ENCODE measurements at places on chromosomes 2 and 18.

- DNase-seq: no peak
Observed at GRCh38 chr18:46182633-46183358, 78.6 kb downstream of the HAUS1 start.

- DNase-seq: no peak
Observed at GRCh38 chr2:25294573-25295462, 46.9 kb downstream of the DNMT3A start.

DNA sequence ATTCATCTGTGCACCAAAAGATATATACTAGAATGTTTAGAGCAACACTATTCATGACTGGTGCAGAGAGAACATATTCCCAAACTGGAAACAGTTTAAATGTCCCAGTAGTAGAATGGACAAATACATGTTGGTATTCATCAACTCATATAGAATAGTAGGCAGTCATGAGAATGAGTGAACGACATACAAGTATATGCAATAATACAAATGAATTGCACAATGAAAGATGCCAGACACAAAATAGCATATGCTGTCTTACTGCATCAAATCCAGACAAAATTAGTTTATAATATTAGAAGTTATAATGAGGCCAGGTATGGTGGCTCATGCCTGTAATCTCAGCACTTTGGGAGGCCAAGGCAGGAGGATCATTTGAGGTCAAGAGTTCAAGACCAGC is 8.3 kb upstream of the PRKAG3 start:
- DNase-seq: no peak

GRCh38 chr2:180742801-180743200 is 237.6 kb upstream of the UBE2E3 start:
- no peak for DNase-seq

- DNase-seq: no peak
Observed at GRCh38 chr2:36912695-36913094, 53.6 kb downstream of the STRN start.

- DNase-seq: no peak
Observed at GRCh38 chr18:8037296-8037695, 470.2 kb downstream of the PTPRM start.

- peak; percentile 52 for DNase-seq
Observed at GRCh38 chr2:128321784-128322714, 3.4 kb upstream of the HS6ST1 start.

DNA sequence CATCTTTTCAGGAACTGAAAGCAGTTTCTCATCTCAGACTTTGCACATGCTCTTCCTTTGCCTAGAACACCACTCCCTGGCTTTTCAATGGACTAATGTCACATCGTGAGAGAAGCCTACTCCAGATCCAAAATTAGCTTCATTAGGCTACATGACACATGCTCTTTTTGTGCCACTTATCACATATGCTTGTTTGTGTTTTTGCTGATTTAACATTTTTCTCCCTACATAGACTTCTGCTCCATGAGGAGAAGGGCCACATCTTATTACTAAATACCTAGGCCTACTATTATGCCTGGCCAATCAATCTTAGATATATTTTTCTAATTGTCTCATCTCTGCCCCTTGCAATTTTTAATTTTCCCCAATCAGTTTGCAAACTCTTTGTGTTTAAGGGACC is 186.4 kb upstream of the LHCGR start:
- DNase-seq: no peak

DNA sequence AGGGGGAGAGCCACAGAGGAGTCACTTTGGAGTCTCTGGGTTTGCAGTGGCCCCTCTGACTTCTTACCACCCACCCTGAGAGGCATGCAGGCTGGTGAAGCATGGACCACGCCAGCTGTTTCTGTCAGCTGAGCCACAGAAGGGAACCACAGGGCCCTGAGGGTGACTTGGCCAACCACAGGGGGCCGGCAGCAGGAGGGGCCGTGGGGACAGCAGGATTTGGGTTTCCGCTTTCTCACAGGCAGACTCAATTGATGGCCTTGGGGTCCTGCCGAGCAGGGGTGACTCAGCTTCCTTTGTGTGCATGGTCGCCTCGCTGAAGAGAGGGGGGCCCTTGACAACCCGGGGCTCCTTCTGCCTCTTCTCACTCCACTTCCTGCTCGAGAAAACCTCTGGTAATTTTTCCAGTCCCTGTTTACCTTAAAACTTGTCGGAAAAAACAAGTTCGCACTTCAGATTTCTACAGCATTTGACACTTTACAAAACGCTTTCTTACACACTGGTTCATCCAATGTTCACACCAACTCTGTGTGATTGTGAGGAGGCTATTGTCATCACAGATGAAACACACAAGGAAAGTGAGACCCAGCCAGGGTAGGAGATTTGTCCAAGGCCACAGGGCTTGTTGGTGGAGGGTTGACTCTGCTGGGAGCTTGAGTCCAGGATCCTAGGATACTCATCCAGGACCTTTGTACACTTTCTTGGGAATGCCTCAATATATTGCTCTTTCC is 311.2 kb downstream of the LPIN1 start:
- DNase-seq: no peak

DNA sequence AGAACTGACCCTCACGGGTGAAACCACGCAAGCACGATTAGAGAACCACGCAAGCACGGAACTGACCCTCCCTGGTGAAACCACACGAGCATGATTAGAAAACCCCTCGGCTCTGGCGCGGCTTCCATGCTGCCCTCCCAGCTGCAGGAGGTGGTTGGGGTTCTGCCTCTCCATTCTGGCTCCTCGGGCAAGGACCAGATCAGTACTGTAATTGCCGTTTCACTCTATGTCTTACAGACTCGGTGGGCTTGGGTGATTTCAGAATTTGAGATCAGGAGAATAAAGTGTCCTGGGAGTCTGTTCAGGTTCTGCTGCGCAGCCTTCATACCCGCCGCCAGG is 58.3 kb upstream of the KCNG2 start:
- no peak for DNase-seq

- DNase-seq: no peak
Observed at GRCh38 chr18:2148823-2149222, 422.5 kb downstream of the METTL4 start.

GRCh38 chr2:239459056-239459455 is 58.2 kb upstream of the HDAC4 start:
- no peak for DNase-seq

GRCh38 chr18:42578792-42579191 is 536.7 kb downstream of the RIT2 start:
- DNase-seq: peak; percentile 78

DNA sequence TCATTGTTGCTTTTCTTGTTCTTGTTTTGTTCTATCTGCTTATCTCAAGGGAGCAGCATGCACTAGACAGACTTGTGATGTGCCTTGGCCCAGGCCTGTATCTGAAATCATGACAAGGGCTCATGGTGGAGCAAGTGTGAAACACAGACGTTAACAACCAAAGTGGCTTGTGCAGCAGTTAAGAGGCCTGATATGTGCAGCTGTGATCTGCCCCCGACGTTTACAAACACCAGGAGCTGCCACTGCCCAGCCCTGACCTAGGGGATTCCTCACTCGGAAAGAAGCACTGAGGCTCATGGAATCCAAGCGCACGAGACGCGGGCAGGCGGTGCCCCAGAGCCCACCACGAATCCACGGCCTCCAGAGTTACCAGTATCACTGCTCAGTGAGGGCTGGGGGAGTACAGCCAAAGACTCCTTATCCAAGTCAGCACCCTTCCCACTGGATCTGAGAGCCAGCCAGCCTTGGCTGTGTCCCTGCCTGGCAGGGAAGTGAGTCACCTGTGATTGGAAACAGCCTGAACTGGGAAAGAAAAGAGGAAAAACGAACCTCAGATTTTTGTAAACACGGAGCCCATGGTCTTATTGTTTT is 62.3 kb upstream of the SNTG2 start:
- DNase-seq: no peak

DNA sequence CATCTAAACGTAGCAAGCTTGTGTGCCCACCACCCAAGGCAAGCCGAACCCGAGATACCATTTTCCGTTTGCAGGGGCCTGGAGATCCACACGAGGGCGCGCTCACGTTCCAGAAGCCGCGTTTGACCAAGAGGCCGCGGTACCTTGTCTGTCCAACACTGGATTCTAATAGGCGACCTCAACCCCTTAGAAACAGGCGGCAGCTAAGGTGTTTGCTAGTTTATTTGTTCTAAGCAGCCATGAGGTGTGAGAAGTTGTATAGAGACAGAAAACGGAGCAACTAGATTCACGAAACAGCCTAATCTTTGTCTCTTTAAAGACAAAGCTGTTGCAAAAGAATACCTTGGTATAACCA is 4.2 kb downstream of the HOXD11 start:
- no peak for DNase-seq

- no peak for DNase-seq
Observed at GRCh38 chr2:21279525-21279924, 155.8 kb downstream of the TDRD15 start.

GRCh38 chr18:8994603-8995002 is 107.9 kb upstream of the NDUFV2 start:
- DNase-seq: no peak

GRCh38 chr18:79640064-79640672 is 39.4 kb upstream of the CTDP1 start:
- no peak for DNase-seq

DNA sequence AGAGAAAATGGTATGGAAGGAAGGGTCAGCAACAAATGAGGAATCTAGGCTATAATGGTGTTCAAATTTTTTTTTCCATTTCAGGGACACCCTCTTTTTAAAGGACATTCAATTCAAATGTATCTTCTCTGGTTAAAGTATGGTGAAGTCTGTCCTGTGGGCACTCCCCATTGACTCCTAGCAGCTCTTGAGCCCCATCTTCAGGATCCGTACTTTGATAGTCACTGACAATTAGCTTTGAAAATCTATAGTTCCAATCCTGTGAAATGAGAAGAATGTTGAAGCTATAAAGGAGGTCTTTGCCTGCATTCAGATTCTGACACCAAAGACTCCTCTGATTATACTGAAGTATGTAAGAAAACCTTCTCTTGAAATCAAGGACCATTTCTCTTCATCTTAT is 43.3 kb downstream of the KCNH7 start:
- peak; percentile 17 for DNase-seq

Measured in NCI-H446 treated with DMSO at 0.1 percent for 48 hours (cell line).